ENCODE measurements at places on chromosomes 4 and X.

- no peak for DNase-seq
These were observed 88.9 kb upstream of the FAT4 start for GRCh38 chr4:125225806-125226205.

DNA sequence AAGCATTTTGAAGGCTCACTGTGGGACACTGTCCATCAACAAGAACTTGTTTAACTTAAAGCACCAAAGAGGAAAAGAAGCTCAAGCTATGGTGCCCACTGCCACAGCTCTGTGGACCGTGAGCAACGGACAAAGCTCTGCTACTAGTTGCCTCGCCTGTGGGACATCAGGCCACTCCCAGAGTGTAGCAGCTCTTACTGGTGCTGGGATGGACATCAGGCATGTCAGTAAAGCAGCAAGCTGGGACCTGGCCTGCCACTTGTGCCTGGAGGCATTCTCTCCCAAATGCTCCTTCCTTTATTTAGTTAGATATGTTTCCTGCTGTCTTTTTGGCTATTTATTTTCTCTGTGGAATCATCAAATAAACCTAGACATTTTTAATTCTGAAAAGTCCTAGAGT lies 46.7 kb downstream of the TMEM154 start:
- no peak for DNase-seq

GRCh38 chrX:134868771-134869495 lies 121.9 kb upstream of the SMIM10 start:
- peak; percentile 35 for DNase-seq

DNA sequence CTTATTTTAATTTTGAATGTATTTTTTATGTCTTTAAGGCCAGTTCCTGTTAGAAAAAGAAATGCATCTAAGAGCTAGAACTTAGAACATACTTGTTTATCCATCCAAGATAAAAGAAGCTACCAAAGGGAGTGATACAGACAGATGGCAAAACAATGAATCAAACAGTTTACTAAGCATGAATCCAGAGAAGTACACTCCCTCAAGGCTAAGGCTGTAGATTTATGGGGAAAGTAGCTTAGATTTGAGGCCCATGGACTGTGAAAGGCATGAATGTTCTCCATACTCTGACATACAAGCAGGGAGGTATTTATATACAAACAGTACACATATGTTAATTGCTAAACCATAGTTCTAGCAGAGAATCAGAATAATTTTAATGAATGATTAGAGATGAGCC lies 255.3 kb upstream of the NRK start:
- no peak for DNase-seq

DNA sequence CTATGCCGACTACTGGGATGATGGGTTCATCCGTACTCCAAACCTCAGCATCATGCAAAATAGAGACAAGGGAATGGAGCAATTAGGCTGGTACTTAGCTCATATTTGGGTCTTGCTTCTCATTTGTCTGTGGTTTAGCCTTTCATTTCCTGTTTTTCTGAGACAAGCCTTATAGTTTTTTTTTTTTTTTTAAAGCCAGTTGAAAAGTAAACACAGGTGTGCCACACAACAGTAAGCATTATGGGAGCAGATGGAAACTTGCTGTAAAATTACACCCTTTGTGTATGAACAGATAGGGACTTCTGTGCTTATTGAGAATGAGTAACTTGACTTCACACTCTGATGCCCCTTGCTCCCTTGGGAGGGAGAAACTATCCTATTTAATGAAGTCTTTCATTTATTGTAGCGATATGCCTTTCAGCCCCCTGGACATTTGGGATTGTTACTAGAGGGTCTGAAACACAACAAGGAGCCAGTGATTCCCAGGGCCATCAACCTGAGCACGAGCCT lies 13.7 kb downstream of the RASSF6 start:
- no peak for DNase-seq

DNA sequence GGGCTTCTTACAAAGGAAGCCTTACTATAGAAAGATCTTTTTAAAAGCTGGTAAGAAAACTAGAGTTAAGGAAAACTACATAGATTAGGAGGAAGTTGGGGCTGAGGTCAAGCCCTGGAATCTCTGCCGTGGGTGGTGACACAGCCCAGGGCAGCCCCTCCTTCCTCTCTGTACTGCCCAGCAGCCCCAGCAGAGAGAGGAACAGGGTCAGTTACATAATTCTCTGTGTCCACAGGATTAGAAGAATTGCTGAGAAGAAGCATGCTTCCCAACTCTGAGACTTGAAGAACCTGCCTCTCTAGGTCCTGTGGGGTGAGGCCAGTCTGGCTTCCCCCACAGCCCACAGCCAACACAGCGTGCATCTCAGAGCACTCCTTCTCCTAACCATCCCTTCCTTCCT lies 9.2 kb upstream of the ABLIM2 start:
- DNase-seq = no peak

- no peak for DNase-seq
These were observed 494.4 kb downstream of the TMA16 start for GRCh38 chr4:163988865-163989264.

GRCh38 chrX:25012433-25012735 lies 3.4 kb downstream of the ARX start:
- DNase-seq = peak; percentile 24
